ENCODE measurements at places on chromosomes 16 and 17. TPM values are rescaled to one million over a fixed set of nuclear protein-coding genes. Genes with fewer than 3 reads are reported as not detected.

- H3K27ac ChIP-seq = no peak overlapping the region
- H3K27me3 ChIP-seq = no peaks in the 10 kb centered on the region
- H3K36me3 ChIP-seq = no peaks in the 10 kb centered on the region
- no peak overlapping the region for H3K4me3 ChIP-seq
- no peaks in the 10 kb centered on the region for H3K4me1 ChIP-seq
Observed at GRCh38 chr16:12271006-12271405, 294.5 kb downstream of the SNX29 start.

- no peaks in the 10 kb centered on the region for H3K36me3 ChIP-seq
- peaks cover 3% of the 10 kb centered on the region for H3K4me1 ChIP-seq
- H3K27me3 ChIP-seq = no peaks in the 10 kb centered on the region
- H3K27ac ChIP-seq = peak overlapping the region; percentile 70
- peak; percentile 76 for DNase-seq
Observed at GRCh38 chr16:77711775-77712174, 10.5 kb upstream of the NUDT7 start.

DNA sequence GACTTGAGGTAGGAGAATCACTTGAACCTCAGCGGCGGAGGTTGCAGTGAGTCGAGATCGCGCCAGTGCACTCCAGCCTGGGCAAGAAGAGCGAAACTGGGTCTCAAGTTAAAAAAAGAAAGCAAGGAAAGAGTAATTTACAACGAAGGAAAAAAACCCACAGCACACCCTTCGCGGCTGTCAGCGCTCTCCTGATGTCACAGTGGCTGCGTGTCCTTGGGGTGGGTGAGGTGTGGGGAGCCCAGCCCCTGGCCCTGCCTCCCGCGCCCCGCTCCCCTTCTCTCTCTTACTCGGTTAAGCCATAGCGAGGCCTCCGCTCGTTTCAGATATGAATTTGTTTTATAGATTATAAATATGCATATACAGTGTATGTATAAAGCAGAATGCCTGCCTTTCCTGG lies 740 bp upstream of the JPT2 start:
- no peak overlapping the region for H3K27ac ChIP-seq
- peaks cover 8% of the 10 kb centered on the region for H3K4me1 ChIP-seq
- peak overlapping the region; percentile 78 for H3K4me3 ChIP-seq

DNA sequence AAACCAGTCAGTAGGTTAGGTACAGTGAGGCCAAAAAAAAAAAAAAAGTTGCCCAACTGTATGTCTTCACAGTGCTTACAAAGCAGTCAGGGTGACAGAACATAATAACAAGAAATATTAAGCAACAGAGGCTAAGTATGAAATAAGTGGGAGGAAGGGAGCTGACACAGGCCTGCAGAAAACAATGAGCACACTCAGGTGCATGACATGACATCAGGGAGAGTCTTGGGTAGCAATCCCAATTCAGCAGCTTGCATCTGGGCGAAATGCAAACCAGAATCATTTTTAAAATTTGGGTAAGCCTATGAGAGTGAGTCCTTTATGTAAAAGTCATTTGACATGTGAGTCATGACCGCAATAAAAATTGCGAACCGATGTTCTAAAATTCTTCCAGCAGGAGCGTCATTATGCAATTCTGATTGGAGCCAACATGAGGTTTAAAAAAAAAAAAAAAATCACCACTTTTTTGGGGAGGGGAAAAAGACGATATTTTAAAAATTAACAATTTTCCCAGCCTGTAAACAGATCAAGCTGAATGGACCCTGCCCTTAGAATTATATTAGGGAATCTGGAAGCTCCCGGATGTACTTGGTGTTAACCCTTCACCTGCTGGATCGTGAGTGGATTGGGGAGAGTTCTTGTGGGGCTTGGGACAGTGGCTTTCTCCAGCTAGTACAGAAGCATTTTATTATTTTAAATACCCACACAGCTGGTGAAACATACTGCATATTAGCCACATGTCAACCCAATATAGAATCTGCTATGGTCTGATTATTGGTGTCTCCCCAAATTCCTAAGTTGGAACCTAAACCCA lies 127.9 kb downstream of the NPIPB5 start:
- no peak overlapping the region for H3K4me3 ChIP-seq
- H3K36me3 ChIP-seq = no peaks in the 10 kb centered on the region
- no peak for DNase-seq
- H3K27ac ChIP-seq = no peak overlapping the region

DNA sequence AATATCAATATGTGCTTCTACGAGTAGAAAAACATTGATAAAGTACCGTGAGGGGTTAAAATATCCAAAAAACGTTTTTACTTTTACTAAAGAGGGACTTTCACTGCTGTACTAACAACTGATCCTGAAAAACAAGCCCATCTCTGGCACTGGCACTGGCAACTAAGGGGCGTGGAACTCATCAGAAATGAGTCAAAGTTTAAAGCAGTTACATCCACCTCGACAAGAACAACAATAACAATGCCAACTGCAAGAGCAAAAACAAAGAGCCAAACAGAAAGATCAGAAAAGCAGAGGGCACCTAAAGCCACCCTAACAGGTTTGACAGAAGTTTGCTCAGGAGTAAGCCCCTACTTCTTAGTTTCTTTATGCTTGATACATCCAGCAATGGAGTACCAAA lies 13.1 kb downstream of the MBTPS1 start:
- no peak overlapping the region for H3K4me3 ChIP-seq
- H3K4me1 ChIP-seq = no peaks in the 10 kb centered on the region
- H3K27me3 ChIP-seq = no peaks in the 10 kb centered on the region
- H3K27ac ChIP-seq = no peak overlapping the region

DNA sequence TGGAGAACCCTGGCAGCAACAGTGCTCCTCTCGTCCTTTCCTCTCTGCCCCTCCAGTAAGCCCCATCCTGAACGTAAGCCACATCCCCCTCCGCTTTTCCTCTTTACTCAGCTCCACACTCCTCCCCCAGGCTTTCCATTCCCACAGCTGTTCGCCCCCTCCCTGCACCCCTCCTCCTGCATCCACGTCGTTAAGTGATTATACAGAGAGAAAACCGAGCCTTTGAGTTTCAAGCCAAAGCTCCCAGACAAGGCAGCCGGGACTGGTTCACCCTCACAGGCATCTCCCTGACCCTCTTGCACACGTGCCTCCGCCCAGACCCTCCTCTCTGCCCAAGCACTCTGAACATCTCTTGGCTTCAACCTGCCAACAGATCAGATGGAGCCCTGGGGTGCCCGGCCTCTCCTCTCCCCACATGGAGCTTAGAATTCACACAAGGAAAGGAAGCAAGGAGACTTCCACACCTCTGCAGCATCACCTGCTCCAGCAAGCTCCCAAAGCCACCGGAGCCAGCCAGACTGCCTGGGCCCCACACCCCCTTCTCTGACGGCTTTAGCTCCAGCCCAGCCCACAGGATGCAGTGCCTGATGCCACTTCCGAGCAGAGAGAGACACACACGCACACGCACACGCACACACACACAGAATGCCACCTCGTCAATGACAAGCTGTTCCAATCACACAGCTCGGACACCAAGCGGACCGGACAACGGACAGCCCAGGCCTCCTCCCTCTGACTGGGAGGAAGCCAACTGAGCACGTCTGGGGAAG lies 99.9 kb upstream of the CCL2 start:
- H3K36me3 ChIP-seq = no peaks in the 10 kb centered on the region
- H3K4me3 ChIP-seq = no peak overlapping the region
- H3K4me1 ChIP-seq = no peaks in the 10 kb centered on the region
- DNase-seq = no peak

GRCh38 chr17:34665150-34665806 lies 85.9 kb downstream of the TMEM132E start:
- H3K27me3 ChIP-seq = no peaks in the 10 kb centered on the region
- no peak overlapping the region for H3K27ac ChIP-seq
- H3K4me1 ChIP-seq = no peaks in the 10 kb centered on the region
- H3K36me3 ChIP-seq = no peaks in the 10 kb centered on the region
- no peak overlapping the region for H3K4me3 ChIP-seq

GRCh38 chr17:2122641-2123302 lies 67.9 kb downstream of the HIC1 start:
- no peaks in the 10 kb centered on the region for H3K27me3 ChIP-seq
- H3K4me1 ChIP-seq = no peaks in the 10 kb centered on the region
- H3K36me3 ChIP-seq = no peaks in the 10 kb centered on the region
- H3K27ac ChIP-seq = peak overlapping the region; percentile 63
- peak overlapping the region; percentile 24 for H3K4me3 ChIP-seq
- peak; percentile 77 for DNase-seq

GRCh38 chr17:550041-550398 lies 164.6 kb downstream of the VPS53 start:
- no peak overlapping the region for H3K4me3 ChIP-seq
- H3K27ac ChIP-seq = no peak overlapping the region
- no peaks in the 10 kb centered on the region for H3K36me3 ChIP-seq
- no peaks in the 10 kb centered on the region for H3K27me3 ChIP-seq
- no peaks in the 10 kb centered on the region for H3K4me1 ChIP-seq

DNA sequence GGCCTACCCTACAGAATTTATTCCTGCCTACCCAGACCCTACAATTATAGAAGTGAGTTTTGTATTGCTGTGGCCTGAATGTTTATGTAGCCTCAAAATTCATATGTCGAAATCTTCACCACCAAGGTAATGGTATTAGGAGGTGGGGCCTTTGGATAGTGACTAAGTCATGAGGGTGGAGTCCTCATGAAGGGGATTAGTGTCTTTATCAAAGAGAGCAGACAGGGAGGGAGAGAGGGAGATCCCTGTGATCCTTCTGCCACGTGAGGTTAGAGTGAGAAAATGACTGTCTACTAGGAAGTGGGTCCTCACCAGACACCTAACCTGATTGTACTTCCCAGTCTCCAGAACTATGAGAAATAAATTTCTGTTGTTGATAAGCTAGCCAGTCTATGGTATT lies 981 bp upstream of the DUXB start:
- no peaks in the 10 kb centered on the region for H3K4me1 ChIP-seq
- H3K27ac ChIP-seq = no peak overlapping the region
- no peak for DNase-seq

DNA sequence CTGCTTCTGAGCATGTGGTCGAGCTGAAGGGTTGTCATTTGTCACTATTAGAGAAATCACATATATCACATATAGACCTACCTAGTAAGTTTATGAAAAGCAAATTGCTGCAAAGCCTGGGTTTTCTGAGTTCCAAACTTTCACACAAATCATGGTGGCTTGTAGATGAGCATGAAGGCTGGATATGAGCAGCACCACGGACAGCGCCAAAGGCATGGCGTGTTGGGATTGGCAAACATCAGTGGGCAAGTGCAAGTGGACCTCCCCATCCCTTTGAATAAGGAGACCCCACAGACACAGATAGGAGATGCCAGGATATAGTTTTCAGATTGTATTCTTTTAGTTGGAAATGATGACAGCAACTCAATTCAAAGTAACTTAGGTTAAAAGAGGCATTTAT lies 77.6 kb upstream of the CACNG3 start:
- H3K36me3 ChIP-seq = no peaks in the 10 kb centered on the region
- no peaks in the 10 kb centered on the region for H3K27me3 ChIP-seq
- H3K4me3 ChIP-seq = no peak overlapping the region
- H3K27ac ChIP-seq = no peak overlapping the region
- DNase-seq = no peak

GRCh38 chr17:75551266-75551665 lies 25.8 kb downstream of the LLGL2 start:
- peaks cover 9% of the 10 kb centered on the region for H3K4me1 ChIP-seq
- H3K4me3 ChIP-seq = no peak overlapping the region
- H3K36me3 ChIP-seq = no peaks in the 10 kb centered on the region
- H3K27ac ChIP-seq = no peak overlapping the region
- no peak for DNase-seq

DNA sequence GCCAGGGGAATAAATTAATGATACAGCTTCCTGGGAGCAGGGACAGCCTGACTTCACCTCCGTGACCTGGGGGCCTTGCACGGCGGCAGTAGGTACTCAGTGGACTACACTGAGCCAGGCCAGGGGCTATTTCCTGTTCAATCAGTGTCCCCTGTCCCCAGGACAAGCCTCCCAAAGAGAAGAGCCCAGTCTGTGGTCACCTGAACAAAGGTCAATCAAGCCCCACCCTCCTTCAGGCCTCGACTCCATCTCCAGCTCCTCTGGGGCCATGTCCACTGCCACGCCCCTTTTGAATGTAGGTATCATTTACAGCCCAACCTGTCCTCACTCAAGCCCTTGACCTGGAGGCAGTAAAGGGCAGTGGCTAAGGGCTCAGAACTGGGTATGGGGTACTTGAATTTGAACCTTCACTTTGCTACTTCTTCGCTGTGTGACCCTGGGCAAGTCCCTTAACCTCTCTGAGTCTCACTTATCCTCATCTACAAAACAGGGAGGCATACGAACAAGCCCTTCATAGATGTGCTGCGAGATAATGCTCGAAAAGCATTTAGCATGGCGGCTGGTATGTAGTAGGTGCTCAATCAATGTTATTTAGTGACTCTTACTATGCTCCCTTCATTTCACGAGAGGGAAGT lies 29.0 kb downstream of the MYH11 start:
- no peak overlapping the region for H3K27ac ChIP-seq
- no peaks in the 10 kb centered on the region for H3K4me1 ChIP-seq
- H3K4me3 ChIP-seq = no peak overlapping the region
- no peak for DNase-seq
- H3K36me3 ChIP-seq = no peaks in the 10 kb centered on the region
- H3K27me3 ChIP-seq = no peaks in the 10 kb centered on the region

GRCh38 chr16:10828851-10829366 lies 10.3 kb upstream of the TVP23A start:
- H3K27me3 ChIP-seq = no peaks in the 10 kb centered on the region
- peaks cover 4% of the 10 kb centered on the region for H3K4me1 ChIP-seq
- no peaks in the 10 kb centered on the region for H3K36me3 ChIP-seq
- DNase-seq = peak; percentile 94
- peak overlapping the region; percentile 75 for H3K27ac ChIP-seq

GRCh38 chr16:89352091-89352681 lies 134.7 kb downstream of the ZNF778 start:
- no peaks in the 10 kb centered on the region for H3K4me1 ChIP-seq
- H3K4me3 ChIP-seq = no peak overlapping the region
- DNase-seq = no peak
- no peaks in the 10 kb centered on the region for H3K36me3 ChIP-seq
- H3K27me3 ChIP-seq = no peaks in the 10 kb centered on the region

DNA sequence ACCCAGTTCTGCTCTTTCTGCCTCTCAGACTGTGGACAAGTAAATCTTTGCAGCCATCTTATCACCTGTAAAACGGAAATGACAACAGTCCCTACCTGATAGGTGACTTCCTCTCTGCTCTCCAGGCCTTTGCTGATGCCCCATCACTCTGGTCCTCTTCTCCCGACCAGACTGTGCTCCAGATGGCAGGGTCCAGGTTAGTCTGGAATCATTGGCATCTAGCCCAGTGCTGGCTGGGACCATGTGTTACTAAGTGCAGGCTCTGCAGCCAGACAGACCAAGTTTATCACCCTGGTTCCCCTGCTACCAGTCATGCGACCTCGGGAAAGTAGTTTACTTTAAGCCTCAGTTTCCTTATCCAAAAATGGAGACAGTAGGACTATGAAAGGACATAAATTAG lies 1.8 kb upstream of the NUBP1 start:
- no peak overlapping the region for H3K4me3 ChIP-seq
- peak; percentile 68 for DNase-seq
- no peaks in the 10 kb centered on the region for H3K27me3 ChIP-seq
- H3K27ac ChIP-seq = no peak overlapping the region
- H3K4me1 ChIP-seq = no peaks in the 10 kb centered on the region

The UTS2R gene
- not detected for total RNA-seq

The ACSM2B gene
- total RNA-seq = 282 TPM

The OTOP2 gene
- total RNA-seq = not detected

The EFCAB5 gene
- total RNA-seq = not detected

The SLX1A gene
- 83.2 TPM for total RNA-seq

The ELMO3 gene
- 1.8 TPM for total RNA-seq

The NEURL4 gene
- 4.2 TPM for total RNA-seq

The TERB1 gene
- total RNA-seq = not detected

The MYH8 gene
- total RNA-seq = not detected

The TNFRSF13B gene
- total RNA-seq = not detected
